ENCODE measurements at places on chromosomes 2 and 18. TPM values are rescaled to one million over a fixed set of nuclear protein-coding genes. Genes with fewer than 3 reads are reported as not detected.
A peak's percentile ranks its signal among the peaks of the same experiment; 100 is the strongest.

Gene NEMP2
- total RNA-seq, result 4.6 TPM

Gene SKA1
- 0.48 TPM for total RNA-seq

Gene PELI1
- 8.3 TPM for total RNA-seq

GRCh38 chr2:96683307-96683706 lies 40.7 kb downstream of the FER1L5 start:
- no peaks in the 10 kb centered on the region for H3K27me3 ChIP-seq
- H3K4me1 ChIP-seq, result peaks cover 15% of the 10 kb centered on the region
- DNase-seq, result no peak
- H3K27ac ChIP-seq, result no peak overlapping the region

DNA sequence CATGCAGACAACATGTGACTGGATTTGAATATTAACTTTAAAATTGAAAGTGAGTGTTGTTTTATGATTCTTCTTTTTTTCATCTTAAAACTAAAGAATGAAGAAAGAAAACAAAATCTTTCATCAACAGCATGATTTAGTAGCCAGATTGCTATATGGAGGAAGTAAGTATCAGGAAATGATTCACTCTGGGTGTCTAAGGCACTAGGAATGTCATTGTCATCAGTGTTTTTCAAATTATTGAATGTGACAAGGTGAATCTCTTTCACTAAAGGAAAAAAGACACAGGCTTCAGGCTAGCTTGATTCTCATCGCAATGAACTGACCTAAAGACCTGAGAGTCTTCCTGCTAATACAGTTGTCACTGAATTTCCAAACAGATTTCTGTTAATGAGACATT lies 430.1 kb downstream of the FBXO15 start:
- no peaks in the 10 kb centered on the region for H3K27me3 ChIP-seq
- H3K4me1 ChIP-seq, result no peaks in the 10 kb centered on the region
- DNase-seq, result no peak
- H3K4me3 ChIP-seq, result no peak overlapping the region
- H3K27ac ChIP-seq, result no peak overlapping the region
- H3K36me3 ChIP-seq, result no peaks in the 10 kb centered on the region

- no peaks in the 10 kb centered on the region for H3K4me1 ChIP-seq
- H3K4me3 ChIP-seq, result no peak overlapping the region
- no peaks in the 10 kb centered on the region for H3K27me3 ChIP-seq
- no peak overlapping the region for H3K27ac ChIP-seq
- no peaks in the 10 kb centered on the region for H3K36me3 ChIP-seq
- DNase-seq, result no peak
Measured at GRCh38 chr2:8517850-8518498, 163.9 kb upstream of the ID2 start.

GRCh38 chr2:149375801-149376361 lies 45.5 kb downstream of the LYPD6 start:
- no peak for DNase-seq
- no peak overlapping the region for H3K27ac ChIP-seq
- H3K36me3 ChIP-seq, result no peaks in the 10 kb centered on the region
- H3K27me3 ChIP-seq, result no peaks in the 10 kb centered on the region
- no peak overlapping the region for H3K4me3 ChIP-seq

- no peak overlapping the region for H3K4me3 ChIP-seq
- DNase-seq, result peak; percentile 39
- H3K27me3 ChIP-seq, result no peaks in the 10 kb centered on the region
- H3K4me1 ChIP-seq, result peaks cover 6% of the 10 kb centered on the region
Measured at GRCh38 chr18:74951165-74951760, 257.7 kb downstream of the PTGR3 start.

DNA sequence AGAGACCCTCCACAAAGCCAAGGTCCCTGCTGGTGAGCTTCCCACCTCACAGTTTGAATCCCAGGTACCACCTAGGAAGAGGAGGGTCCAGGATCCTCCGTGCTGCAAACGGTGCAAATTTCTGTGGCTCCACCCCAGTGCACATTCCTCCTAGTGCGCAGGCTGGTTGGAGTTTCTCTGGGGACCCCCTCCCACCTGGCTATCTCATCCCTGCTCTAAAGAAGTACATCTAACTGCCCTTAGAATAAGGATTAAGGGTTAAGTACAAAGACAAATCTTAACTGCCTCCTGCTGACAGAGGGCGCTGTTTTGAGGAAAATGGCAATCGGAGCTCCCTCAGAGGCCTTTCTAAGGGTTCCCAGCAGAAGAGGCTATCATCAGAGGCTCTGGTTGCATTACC lies 109.6 kb upstream of the FSIP2 start:
- no peaks in the 10 kb centered on the region for H3K27me3 ChIP-seq
- DNase-seq, result no peak
- no peaks in the 10 kb centered on the region for H3K4me1 ChIP-seq
- H3K27ac ChIP-seq, result no peak overlapping the region
- no peaks in the 10 kb centered on the region for H3K36me3 ChIP-seq
- H3K4me3 ChIP-seq, result no peak overlapping the region

DNA sequence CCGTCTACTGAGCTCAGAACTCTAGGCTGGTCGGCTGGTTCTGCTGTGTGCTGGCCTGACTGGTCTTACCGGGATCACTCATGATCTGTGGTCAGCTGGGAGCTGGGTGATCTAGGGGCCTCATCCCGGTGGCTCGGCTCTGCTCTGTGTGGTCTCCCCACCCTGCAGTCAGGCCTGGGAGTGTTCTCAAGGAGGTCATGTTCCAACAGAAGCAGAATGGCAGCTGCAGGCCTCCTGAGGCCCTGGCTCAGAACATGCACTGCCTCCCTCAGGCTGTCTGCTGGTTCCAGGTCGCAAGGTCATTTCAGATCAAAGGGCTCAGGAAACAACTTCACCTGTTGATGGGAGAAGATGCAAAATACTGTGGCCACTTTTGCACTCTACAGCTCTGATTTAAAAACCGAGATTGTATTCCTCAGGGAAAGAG lies 81.1 kb upstream of the RFX8 start:
- H3K27me3 ChIP-seq, result no peaks in the 10 kb centered on the region
- H3K4me3 ChIP-seq, result no peak overlapping the region
- DNase-seq, result no peak
- H3K4me1 ChIP-seq, result peaks cover 4% of the 10 kb centered on the region

DNA sequence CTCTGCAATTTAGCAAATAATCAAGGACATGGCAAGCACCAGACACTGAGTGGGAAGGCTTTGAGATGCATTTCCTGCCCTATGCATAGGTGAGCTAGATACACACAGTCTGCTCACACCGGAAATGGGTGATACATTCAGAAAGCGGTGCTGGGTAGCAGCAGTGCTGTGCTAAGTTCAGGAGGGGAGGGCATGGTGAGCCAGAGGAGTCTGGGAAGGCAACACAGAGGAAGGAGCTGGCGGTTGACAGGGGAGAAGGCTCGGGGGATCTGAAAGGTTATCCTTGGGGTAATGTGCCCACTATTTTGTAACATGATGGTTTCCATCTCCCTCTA lies 57.4 kb upstream of the EPAS1 start:
- H3K36me3 ChIP-seq, result no peaks in the 10 kb centered on the region
- no peak overlapping the region for H3K27ac ChIP-seq
- no peaks in the 10 kb centered on the region for H3K4me1 ChIP-seq
- H3K27me3 ChIP-seq, result no peaks in the 10 kb centered on the region

DNA sequence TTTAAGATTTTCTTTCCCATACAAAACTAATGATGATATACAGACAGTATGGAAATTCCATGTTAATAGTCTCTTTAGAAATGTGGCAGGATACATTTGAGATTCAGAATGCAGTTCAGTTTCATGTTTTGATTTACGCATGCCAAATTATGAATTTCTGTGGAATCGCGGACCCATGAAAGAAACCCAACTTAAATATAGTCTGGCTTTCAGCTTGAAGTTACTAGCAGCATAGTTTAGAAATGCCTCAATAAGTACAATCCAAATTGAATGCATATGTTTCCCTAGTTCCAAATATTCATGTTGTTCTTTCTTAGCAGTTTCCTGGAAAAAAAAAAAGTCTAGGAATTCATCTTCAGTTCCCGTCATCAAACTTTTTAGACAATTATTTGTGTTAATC lies 164.1 kb upstream of the RASGRP3 start:
- DNase-seq, result no peak
- no peaks in the 10 kb centered on the region for H3K27me3 ChIP-seq
- peaks cover under 1% of the 10 kb centered on the region for H3K4me1 ChIP-seq
- no peak overlapping the region for H3K4me3 ChIP-seq

DNA sequence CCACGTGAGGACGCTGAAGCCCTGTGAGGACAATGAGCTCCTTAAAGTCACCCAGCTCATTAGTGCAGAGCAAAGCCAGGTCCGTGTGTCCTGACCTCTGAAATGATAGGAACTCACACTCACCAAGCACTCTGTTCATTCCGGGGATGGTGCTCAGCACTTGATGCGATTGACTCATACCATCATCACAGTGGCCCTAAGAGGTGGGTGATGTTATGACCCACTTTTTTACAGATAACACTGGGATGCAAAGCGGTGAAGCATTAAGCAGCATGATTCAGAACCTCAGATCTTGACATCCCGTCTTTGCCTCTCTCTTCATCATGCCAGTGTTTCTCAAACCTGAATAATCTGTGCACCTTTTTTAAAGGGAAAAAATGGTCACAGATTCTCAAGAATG lies 234.8 kb downstream of the ALPK2 start:
- no peaks in the 10 kb centered on the region for H3K36me3 ChIP-seq
- no peak overlapping the region for H3K4me3 ChIP-seq
- no peaks in the 10 kb centered on the region for H3K27me3 ChIP-seq
- H3K4me1 ChIP-seq, result no peaks in the 10 kb centered on the region

DNA sequence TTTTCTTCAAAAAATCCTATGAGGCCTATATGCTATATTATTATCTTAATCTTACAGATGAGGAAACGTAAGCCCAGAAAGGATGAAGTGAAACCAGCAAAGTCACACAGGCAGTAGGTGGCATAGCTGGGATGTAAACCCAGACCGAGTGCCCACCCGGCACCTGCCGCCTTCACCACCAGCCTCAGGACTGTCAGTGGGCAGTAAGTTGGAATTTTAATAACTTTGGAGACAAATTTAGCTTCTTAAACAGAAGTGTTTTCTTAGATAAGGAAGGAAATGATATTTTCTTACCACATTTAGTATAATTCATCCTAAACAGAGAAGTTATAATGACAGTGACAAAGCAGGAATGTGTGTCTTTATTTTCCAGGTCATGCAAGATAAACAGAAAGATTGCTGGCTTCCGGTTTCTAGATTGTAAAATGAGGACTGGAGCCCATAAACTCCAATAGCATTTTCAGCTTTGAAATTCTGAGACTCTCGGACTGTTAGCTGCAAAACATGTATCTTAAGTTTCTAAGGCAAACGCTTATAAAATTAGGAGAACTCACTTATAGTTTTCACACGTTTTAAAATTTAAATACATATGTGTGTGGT lies 59.3 kb downstream of the CD8B2 start:
- H3K27me3 ChIP-seq, result no peaks in the 10 kb centered on the region
- no peak for DNase-seq
- H3K4me1 ChIP-seq, result no peaks in the 10 kb centered on the region
- no peak overlapping the region for H3K27ac ChIP-seq
- no peak overlapping the region for H3K4me3 ChIP-seq

- no peak overlapping the region for H3K4me3 ChIP-seq
- no peak for DNase-seq
- H3K27ac ChIP-seq, result no peak overlapping the region
- H3K36me3 ChIP-seq, result no peaks in the 10 kb centered on the region
- no peaks in the 10 kb centered on the region for H3K27me3 ChIP-seq
- no peaks in the 10 kb centered on the region for H3K4me1 ChIP-seq
Measured at GRCh38 chr18:72768681-72769229, 99.0 kb downstream of the NETO1 start.
